ENCODE measurements at places on chromosomes 12 and 14.

DNA sequence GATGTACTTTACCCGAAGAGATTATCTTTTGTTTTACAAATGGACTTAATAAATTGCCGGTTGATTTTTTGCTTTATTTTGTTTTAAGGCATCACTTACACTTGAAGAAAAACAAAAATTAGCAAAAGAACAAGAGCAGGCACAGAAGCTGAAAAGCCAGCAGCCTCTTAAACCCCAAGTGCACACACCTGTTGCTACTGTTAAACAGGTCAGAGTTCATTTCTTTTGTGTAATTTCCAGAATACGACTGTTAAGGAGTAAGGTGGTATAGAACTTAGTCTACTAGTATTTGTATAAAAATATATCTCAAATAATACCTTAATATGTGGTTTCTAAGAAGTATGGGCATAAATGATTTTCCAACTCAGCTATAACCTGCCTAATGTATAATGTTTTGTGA is 19.6 kb upstream of the SLC17A8 start:
- no peak for DNase-seq

- no peak for DNase-seq
These were observed 1.0 kb downstream of the SH2B3 start for GRCh38 chr12:111406474-111407376.

GRCh38 chr12:47920913-47921312 is 16.1 kb upstream of the VDR start:
- no peak for DNase-seq

GRCh38 chr14:104284107-104284592 is 145.8 kb downstream of the KIF26A start:
- no peak for DNase-seq

DNA sequence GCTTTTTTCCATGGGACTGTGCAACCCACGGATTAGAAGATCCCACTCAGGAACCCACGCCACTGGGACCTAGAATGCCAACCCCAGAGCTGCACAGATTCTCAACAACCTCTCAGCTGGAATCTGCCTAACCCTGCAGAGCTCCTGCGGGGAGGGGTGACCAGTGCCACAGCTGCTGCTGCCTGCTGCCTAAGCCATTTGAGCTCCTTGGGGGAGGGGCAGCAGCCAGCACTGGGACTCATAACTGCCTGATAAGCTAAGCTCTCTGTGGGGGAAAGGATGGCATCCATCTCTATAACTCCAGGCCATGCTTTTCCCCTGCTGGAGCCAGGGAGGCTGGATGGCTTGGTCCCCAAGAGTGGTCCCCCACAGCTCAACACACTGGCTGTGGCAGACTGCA is 182.8 kb downstream of the SLC5A8 start:
- no peak for DNase-seq

GRCh38 chr14:35001621-35002020 is 18.8 kb downstream of the SRP54 start:
- DNase-seq: no peak

- DNase-seq: no peak
These were observed 25.3 kb downstream of the TMEM117 start for GRCh38 chr12:43861015-43861839.
